Nucleus accumbens (tissue), 56 donors: ENCODE measurements at places on chromosomes 7 and 10.

- DNase-seq: peak; percentile 91
Measured at GRCh38 chr10:84328418-84329195, at the start of gene CCSER2. Gene CCSER2 (plus strand): TSS chr10:84328589. CDS start chr10:84371053, 42,464 bp downstream.

GRCh38 chr7:45118889-45119331 is 7.4 kb upstream of the TBRG4 start:
- DNase-seq: no peak

DNA sequence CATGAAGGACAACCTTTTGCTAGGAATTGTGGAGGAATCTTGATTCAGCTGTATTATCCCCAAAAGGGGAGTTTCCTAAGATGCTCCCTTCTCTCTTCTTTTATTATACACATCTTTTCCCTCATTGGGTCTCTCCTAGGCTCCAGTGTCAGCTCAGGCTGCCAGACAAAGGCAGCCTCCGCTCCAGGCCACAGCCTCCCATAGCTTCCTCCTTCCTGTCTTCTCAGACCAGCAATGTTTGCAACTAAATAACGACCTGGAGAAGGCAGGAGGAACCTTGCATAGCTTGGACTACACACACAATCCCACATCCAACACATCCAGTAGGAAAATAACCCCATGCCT is 12.3 kb downstream of the SFXN3 start:
- no peak for DNase-seq

- DNase-seq: no peak
Measured at GRCh38 chr7:66219805-66220204, 14.7 kb downstream of the TPST1 start.

DNA sequence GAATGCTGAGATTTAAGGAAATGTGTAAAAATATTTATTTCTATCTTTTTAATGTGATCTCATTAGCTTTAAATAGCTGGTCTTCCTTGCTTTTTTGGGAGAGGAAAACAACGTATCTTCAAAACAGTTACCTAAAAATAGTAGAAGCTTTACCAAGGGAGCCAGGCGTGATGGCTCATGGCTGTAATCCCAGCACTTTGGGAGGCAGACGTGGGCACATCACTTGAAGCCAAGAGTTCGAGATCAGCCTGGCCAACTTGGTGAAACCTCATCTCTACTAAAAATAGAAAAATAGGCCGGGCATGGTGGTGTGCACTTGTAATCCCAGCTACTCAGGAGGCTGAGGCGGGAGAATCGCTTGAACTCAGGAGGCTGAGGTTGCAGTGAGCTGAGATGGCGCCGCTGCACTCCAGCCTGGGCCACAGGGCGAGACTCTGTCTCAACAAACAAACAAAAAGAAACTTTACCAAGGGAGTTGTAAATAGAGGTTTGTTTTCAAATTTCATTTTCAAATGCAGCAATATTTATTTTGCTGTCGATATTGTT is 48.4 kb upstream of the ITGB1 start:
- no peak for DNase-seq

GRCh38 chr10:14185316-14186045 is 145.2 kb downstream of the FRMD4A start:
- no peak for DNase-seq

DNA sequence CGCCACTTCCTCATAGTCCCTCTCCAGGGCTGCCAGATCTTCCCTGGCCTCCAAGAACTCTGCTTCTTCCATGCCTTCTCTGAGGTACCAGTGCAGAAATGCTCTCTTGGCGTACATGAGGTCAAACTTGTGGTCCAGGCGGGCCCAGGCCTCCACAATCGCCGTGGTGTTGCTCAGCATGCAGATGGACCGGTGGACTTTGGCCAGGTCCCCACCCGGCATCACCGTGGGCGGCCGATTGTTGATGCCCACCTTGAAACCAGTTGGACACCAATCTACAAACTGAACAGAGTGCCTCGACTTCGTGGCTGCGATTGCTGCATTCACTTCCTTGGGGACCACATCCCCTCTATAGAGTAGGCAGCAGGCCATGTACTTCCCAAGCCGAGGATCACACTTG is 11.1 kb downstream of the TUBAL3 start:
- DNase-seq: no peak

DNA sequence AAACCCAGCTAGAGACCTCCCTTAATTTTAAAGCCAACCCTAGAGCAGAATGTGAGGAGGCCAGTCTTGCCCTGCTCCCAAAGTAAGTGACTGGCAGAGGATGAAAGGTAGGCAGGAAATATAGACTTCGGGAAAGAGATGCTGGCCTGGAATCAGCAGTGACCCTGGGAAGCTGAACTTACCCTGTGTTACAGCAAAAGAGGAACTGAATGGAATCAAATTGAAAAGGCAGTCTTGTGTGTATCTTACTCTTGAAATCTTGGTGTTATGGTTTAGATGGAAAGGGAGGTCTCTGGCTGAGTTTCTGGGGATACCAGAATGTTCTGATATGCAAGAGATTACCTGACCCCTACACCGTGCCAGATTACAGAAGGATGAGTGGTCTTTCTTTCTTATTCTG is 7.9 kb upstream of the CFAP43 start:
- DNase-seq: no peak

DNA sequence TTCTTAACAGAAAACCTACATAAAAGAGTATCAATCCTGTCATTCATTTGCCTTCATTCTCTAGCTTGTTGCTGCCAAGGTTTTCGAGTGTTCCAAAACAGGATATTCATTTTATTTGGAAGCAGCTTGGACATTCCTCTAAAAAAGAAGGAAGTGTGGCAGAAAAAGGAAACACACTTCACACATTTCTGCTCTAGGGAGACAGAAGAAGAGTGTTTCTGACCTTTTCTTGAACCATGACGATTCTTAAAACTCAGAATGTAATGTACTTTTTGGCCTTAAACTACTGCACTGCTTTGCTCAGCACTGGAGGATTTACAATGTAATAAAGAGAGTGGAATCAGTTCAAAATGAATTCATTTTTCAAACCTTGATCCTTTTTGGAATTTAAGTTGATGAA is 81.3 kb downstream of the SEMA3A start:
- no peak for DNase-seq

DNA sequence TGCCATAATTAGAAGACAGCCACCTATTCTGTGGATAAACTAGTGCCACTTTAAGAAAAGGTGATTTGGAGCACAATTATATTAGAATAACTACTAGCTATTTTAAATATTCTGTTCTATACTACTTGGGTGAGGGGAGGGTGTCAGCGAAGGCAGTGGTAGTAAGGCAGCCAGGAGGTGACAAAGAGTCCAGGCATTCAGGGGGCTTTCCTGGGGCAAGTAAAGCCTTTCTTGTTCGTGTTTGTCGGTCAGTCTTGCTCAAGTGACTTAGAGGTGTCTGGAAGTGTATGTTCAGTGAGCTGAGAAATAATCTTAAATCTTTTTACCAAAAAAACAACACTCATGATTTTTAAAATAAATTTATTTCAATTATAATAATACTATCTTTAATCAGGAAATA is 34.4 kb downstream of the ADD3 start:
- DNase-seq: no peak
